ENCODE measurements at places on chromosomes 6 and 20. TPM values are rescaled to one million over a fixed set of nuclear protein-coding genes. Genes with fewer than 3 reads are reported as not detected.

DNA sequence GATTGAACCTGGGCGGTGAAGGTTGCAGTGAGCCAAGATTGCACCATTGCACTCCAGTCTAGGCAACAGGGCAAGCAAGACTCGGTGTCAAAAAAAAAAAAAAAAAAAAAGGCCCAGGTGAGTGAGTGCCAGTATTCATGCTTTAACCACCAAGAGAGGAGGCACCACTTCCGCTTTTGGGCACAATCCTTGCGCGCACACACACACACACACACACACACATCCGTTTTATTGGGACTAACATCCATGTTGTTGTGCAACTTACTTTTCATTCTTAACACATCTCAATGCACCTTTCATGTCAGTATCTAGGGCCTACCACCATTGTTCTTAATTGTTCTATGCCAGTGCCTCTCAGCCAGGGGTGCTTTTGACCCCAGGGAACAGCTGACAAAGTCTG is 263.0 kb downstream of the CDC5L start:
- no peak for DNase-seq

GRCh38 chr6:159594750-159595117 is 98.3 kb downstream of the SOD2 start:
- DNase-seq, result no peak

GRCh38 chr6:41600499-41601247 is 37.6 kb upstream of the MDFI start:
- DNase-seq, result peak; percentile 72

- DNase-seq, result no peak
Measured at GRCh38 chr6:34352305-34352937, 40.0 kb downstream of the NUDT3 start.

DNA sequence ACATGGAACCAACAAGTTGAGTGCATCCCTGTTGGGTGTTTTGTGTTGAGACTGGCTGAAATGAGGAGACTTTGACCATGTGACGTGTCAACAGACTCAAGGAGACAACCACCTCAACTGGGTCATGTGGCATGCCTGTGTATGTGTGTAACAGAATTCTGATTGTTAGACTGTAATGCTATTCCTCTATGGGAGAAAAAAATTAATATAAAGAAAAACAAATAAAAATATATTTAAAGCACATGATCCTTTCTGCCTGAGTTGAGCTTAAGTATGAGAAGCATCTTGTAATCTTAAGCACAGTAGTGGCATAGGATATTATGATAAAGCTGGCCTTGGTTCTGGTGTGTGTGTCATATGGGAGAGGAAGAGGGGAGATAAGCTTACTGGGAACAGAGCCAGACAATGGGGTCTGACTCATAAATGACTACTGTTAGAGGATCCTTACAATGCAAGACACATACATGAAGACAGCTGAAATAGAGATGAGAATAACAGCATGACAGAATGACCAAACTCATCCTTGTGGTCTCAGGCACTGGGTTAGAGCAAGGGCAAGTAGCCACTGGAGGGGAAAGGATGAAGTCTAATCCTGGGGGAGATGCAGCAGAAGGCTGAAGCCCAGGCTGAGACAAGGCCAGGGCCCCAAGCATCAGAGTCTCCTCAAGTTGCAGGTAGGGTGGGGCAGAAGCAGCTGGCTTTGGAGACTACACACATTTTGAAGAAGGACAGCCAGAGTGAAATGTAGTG is 9.2 kb downstream of the TP53INP2 start:
- DNase-seq, result no peak

DNA sequence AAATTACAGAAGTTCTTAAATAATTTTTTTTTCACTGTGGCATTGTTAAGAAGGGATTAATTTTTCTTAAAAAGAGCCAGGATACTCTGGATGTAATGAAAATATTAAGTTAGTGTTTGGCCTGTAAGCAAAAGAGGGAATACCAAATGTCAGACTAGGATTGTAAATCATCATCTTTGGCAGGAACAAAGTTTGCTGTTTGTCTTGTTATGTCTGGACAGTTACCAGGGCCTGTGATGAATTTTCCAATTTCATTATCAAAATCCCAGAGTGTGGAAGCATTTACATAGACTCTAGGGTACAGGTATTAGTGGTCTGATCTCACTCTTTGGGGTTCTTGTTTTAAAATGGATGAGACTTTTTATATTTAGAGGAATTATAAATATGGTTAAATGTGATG is 26.1 kb downstream of the CEP57L1 start:
- DNase-seq, result no peak

Gene TNF
- 0.93 TPM for total RNA-seq

DNA sequence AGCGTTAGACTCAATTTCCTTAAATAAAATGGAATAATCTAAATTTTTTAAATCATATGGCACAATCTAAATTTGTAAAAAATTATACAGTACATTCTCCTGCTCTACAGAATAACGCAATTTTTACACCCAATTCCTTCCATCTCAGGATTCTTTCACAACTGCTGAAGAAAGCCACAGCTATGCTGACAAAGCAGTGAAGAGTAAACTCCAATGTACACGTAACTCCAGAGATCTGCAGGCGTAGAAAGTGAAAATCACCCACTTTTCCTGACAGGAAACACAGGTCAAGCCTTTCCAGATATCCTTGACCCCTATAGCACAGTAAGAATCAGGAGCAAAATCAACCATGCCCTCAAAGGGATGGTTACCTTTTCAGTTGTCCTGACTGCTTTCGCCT is 27.4 kb downstream of the EPHA7 start:
- no peak for DNase-seq

- DNase-seq, result no peak
Measured at GRCh38 chr6:41548098-41548840, 2.1 kb downstream of the FOXP4 start.

GRCh38 chr6:167962711-167963110 is 34.8 kb upstream of the KIF25 start:
- DNase-seq, result no peak

GRCh38 chr20:50089140-50089786 is 23.7 kb downstream of the UBE2V1 start:
- no peak for DNase-seq

Gene MRPL18
- 62.9 TPM for total RNA-seq

GRCh38 chr6:137631323-137631722 is 137.1 kb upstream of the OLIG3 start:
- no peak for DNase-seq

DNA sequence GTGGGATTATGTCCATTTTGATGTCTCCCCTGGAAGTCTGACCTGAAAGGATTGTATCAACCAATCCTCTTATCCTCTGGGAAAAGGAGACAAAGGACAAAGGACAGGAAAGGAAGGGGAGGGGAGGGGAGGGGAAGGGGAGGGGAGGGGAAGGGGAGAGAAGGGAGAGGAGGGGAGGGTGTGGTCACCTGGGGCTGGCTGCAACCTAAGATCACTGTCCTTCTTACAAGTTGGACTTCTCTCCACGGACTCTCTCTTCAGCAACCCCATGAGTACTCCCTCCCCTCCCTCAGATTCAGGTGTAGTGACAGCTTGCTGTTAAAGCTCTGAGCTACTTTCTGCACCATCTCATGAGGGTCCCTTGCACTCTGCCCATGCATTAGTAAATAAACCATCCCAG is 58.9 kb upstream of the KLHL31 start:
- no peak for DNase-seq

Gene SLC32A1
- not detected for total RNA-seq

DNA sequence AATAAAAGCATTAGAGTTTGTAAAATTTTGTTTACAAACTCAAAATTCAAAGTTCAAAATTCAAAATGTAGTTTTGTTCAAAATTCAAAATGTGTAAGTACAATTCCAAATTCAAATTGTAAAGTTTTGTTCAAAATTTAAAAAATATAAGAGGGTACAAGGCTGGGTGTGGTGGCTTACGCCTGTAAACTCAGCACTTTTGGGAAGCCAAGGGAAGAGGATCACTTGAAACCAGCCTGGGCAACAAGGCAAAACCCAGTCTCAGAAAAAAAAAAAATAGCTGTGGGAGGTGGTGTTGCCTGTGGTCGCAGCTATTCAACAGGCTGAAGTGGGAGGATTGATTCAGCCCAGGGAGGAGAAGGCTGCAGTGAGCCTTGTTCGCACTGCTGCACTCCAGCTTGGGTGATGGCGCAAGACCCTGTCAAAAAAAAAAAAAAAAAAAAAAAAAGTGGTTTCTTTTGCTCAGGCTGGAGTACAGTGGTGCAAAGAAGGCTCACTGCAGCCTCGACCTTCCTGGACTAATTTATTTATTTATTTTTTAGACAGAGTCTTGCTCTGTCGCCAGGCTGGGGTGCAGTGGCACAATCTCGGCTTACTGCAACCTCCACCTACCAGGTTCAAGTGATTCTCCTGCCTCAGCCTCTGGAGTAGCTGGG is 5.4 kb upstream of the ZBTB12 start:
- DNase-seq, result no peak

DNA sequence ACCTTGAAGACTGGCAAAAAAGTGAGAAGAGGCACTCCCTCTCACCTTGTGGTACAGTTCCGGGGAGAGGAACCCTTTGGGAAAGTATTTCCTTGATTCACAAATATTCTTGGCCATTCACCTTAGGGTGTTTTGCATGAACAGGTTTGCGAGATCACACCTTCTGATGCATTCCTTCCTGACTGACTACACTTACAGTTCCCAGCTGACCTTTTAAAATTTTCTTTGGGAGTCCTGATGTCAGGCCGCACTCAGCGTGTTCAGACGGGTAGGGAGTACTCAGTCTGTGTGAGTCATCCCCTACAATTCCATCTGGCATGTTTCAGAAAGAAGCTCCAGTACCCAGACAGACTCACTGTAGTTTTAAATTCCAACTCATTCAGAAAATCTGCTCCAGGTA is 1.7 kb downstream of the ADGRF4 start:
- DNase-seq, result no peak

- DNase-seq, result no peak
Measured at GRCh38 chr6:32666420-32667300, at the start of gene HLA-DQB1. TSS of gene HLA-DQB1 (minus strand) at chr6:32666657. CDS start at chr6:32666607, 50 bp downstream.

DNA sequence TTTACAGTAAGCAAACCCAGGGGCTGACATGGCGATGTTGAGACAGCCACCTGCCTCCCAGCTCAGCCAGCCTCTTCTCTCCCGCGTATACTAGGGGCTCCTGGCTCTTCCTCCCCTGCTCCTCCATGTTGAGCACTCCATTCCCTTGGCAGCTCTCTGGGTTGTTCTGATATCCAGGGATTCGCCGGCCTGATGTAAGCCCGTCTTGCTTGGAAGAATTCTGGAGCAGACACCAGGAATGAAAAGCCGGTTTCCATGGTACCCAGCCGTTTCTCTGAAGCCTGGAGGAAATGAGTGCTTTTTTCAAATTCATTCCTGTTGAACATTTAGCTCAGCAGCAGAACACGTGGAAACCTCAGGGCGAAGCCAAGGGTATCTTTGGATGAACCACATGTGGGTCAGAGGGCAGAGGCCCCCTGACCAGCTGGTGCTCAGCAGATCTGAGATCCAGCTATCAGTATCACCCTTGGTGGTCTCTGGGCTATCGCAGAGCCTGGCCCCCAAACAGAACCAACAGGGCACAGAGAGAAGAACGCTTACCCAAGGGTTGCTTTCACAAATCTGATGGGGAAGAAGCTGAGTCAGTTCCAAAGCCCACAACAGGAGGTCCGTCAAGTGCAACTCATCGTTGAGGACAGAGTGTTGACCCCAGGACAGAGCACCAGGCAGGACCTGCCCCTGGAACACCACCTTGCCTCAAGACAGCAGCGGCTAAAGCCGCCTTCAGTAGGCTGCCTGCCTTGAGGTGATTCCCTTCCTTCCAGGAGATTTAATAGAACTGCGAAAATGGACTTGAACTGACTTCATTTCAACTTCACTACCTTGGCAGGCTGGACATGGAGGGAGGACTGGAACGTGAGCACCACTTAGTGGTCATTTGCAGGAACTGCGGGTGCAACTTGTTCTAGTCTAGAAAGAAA is 96.1 kb upstream of the RIN2 start:
- DNase-seq, result no peak

- no peak for DNase-seq
Measured at GRCh38 chr6:131065824-131066171, 2.8 kb upstream of the EPB41L2 start.

DNA sequence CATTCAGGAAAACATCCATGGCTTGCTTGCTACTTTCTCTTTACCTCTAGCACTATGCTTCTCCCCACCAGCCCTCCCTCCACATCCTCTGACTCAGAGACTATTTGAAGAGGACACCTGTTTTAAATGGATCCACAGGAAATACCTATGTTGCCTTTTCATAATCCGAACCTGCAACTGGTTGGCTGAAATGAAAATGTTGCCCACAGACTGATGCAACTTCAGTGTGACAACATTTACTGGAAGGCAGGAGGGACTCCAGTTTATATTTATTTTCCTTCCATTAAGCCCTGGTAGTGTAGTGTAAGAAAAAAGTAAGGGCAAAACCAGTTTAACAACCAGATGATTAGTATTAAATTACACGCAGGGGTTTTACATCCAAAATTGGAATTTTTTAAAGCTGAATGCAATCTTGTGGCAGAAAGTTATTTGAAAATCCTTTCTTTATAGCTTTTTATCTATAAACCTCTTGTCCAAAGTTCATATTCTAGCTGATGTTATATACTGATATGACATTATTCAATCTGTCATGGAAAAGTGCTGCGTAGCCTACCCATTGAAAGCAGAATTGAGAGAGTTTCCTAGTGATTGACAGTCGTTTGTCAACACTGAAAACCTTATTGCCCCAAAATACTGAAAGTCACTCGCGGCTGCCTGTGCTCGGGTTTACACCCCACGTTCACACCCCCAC is 881 bp upstream of the AIG1 start:
- DNase-seq, result no peak

GRCh38 chr6:130020073-130020906 is 1.9 kb downstream of the L3MBTL3 start:
- peak; percentile 84 for DNase-seq

Gene NEURL2
- 35.4 TPM for total RNA-seq

Gene SLC52A3
- total RNA-seq, result 3.6 TPM

GRCh38 chr6:129793447-129793846 is 67.7 kb downstream of the TMEM244 start:
- DNase-seq, result no peak

GRCh38 chr6:160929831-160930230 is 61.7 kb upstream of the MAP3K4 start:
- no peak for DNase-seq

- no peak for DNase-seq
Measured at GRCh38 chr6:169998457-169998856, 247.0 kb downstream of the ERMARD start.

DNA sequence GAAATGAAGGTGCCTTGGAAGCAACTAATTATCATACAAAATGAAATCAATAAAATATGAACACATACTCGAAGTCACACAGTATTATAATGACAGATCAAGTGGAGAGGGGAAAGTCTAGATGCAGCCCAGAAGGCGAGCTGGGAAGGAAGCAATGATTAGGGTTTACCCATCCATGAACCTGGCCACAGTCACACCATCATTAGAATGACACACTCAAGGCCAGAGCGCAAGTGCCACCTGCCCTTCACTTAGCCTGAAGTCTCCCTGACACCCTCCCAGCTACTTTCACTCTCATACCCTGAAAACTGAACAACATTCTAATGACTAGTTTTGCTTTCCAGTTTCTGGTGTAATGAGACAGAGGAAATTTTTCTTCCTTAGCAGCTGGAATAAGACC is 302.8 kb upstream of the JARID2 start:
- no peak for DNase-seq

- no peak for DNase-seq
Measured at GRCh38 chr20:55095745-55096400, 620.5 kb downstream of the DOK5 start.

Gene SCGN
- total RNA-seq, result not detected

Measured in posterior vena cava (tissue), 2 donors.